Activated CD4-positive, CD25-positive, alpha-beta regulatory T cell (primary cell): ENCODE measurements at places on chromosomes 3 and 15.

DNA sequence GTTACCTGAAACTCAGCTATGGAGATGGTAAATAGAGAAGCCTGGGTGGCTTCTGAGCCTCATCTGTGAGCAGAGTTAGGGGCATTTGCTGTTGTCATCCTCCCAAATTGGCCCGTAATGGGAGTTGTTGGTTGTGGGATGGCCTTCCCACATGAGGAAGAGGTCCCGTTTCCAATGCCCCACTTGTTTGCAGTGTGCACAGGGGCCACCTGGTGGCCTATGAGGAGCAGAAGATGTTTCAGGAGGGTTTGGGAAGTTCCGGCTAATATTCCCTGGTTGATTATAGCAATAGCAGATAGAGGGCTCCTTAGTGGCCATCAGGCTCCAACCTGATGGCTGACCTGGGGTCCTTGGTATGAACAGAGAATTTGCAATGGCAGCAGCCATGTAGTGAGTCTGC, 1546.5 kb downstream of the OTOL1 start:
- no peak for DNase-seq

DNA sequence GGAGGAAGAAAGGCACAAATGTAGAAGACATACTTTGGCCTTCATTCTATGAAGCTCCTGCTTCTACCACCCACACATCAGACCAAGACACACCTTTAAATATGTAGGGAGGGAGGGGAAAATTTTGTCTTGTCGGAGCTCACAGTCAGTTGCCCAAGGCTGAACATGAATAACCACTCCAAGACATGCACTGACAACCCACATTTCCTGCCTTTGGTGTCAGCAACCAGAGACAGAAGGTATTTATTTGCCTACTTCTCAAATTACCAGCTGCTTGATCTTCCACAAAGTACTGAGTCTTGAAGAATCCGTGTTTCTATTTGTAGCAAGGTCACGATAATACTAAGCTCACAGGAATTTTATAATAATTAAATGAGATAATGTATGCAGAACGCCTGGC, 169.7 kb downstream of the KCNMB2 start:
- DNase-seq = no peak

- no peak for DNase-seq
Measured at GRCh38 chr15:59818336-59818735, 129.2 kb upstream of the BNIP2 start.

DNA sequence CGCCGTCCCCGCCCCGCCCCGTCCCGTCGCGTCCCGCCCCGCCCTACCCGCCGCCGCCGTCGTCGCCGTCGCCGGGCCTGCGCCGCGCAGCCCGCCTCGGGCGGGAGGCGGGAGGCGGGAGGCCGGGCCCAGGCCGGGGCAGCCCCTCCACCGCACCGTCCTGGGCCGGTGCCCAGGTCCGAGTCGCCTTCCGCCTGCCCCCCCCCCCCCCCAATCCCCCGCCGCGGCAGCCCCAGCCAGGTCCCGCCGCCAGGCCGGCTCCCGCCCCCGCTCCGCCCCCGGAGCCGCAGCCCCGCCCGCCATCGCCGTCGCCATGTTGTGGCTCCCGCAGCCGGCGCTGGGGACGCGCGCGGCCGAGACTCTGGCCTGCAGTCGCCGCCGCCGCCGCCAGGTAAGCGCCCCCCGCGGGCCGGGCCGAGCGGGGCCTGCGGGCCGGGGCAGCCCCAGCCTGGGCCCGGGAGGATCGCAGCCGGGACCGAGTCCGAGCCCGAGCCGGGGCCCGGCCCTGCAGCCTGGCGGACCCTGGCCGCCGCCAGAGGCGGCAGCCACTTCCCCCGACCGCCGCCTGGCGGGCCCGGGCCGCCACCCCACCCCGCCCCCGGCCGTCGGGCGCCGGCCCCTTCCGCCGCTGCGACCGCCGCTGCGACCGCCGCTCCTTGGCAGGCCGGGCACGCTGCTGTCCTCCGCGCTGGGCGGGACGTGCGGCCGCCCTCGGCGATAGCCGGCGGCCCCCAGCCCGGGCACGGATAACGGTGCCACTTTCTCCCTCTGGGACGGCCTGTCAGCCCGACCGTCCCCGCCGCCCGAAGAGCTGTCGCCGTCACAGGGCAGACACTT, at the start of gene ZNF592:
ZNF592 (plus strand) TSS at position 319 of the 837 bp plus-strand sequence. CDS start 34,084 bp downstream, outside the sequence.
- DNase-seq = peak; percentile 63

DNA sequence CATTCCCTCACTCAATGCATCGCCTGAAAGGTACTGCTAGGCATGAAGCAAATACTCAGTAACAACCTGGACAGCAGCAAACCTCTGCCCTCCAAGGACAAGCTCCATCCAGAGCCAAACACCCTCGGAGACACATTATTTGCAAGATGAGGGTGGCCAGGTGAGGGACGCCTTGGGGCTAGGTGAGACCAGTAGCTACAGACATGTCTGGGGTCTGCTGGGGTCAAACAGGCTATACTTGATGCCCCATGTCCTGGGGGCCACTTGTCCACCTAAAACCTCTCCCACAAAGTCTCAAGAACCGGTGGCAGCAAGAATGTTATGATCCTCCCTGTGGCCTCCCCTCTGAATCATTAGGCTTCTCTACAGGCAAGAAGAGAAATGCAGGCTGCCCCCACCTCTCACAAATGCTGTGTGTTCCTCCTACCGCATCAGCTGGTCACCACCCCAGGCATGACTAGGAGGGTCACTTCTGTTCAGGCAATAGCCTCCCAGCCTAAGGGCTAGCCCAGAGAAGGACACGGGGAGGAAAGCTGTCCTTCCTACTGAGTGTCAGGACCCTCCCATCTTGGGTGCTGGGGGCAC, 54.3 kb downstream of the TBC1D2B start:
- no peak for DNase-seq

GRCh38 chr3:194925614-194926013, 239.9 kb downstream of the FAM43A start:
- DNase-seq = no peak

DNA sequence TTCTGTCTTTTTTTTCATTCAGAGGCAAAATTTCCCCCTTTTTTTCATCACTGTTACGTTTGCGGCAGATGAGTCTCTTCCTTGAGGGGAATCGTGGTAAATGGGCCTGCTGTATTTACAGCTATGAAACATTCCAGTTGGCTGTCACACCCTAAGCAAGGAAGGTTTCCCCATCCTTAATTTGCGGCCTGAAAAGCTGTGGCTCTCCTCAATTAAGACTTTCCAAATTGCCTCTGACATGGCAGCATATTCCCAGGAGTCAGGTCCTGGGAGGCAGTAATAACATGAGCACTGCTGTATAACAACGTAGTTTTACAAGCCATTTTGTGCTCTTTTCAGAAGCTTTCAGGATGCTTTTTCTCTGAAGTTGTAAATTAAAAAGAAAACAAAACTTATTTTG, 420.9 kb downstream of the LPP start:
- no peak for DNase-seq

GRCh38 chr15:60859996-60860494, 369.1 kb downstream of the RORA start:
- no peak for DNase-seq

- no peak for DNase-seq
Measured at GRCh38 chr15:85444122-85444745, 63.8 kb downstream of the AKAP13 start.

- DNase-seq = no peak
Measured at GRCh38 chr15:50330921-50331320, 24.1 kb downstream of the GABPB1 start.
